ENCODE measurements at places on chromosomes 7 and 10.

DNA sequence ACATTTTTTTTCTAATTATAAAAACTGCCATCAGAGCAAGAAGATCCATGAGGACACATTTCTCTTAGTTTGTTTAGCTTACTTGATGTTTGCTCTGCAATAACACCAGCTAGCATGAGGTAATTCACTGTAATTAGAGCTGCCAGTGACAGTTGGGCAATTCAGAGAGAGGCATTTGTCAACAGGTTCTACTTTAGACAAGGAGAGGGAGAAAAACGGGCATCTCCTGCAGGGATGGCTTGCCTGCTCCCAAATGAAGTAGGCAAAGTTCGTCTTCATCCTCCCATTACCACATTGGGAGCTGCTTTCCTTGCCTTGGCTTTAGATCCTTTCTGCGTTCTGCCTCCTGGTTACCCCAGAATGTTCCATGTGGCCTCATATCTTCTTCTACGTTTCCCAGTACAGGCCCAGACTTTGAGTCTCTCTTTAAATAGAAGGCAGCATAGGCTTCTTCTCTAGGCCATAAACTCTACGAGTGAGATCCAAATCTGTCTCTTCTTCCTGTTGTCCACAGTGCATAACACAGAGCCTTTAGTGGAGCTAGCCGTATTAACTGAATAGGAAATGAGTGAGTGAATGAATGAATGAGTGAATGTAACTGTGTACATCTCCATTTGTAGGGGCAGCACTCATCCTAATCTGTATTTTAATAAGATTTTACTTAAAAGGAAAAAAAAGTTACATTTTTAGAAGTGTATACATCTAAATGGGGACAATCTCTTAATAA, 21.2 kb downstream of the ASB15 start:
- DNase-seq = no peak

GRCh38 chr10:51241461-51241860, 167.2 kb downstream of the PRKG1 start:
- no peak for DNase-seq

DNA sequence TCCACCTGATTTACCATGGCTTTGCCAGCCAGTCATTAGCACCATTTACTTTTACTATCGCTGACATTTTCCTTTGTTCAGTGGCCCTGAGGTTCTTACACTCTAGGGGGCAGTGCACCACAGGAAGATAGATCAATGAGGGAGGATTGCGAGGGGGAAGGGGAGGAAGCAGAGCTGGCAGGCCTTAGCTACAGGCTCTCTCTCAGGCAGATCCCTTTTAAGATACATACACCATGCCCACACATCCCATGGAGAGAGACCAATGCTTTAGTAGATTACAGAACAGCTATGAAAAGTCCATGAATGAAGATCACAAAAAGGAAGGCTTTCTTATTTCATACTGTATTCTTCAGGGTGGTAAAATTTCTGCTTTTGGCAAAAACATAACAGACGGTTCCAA, 47.4 kb downstream of the DENND11 start:
- peak; percentile 23 for DNase-seq

- no peak for DNase-seq
Observed at GRCh38 chr10:97921581-97922021, 72.0 kb downstream of the GOLGA7B start.

DNA sequence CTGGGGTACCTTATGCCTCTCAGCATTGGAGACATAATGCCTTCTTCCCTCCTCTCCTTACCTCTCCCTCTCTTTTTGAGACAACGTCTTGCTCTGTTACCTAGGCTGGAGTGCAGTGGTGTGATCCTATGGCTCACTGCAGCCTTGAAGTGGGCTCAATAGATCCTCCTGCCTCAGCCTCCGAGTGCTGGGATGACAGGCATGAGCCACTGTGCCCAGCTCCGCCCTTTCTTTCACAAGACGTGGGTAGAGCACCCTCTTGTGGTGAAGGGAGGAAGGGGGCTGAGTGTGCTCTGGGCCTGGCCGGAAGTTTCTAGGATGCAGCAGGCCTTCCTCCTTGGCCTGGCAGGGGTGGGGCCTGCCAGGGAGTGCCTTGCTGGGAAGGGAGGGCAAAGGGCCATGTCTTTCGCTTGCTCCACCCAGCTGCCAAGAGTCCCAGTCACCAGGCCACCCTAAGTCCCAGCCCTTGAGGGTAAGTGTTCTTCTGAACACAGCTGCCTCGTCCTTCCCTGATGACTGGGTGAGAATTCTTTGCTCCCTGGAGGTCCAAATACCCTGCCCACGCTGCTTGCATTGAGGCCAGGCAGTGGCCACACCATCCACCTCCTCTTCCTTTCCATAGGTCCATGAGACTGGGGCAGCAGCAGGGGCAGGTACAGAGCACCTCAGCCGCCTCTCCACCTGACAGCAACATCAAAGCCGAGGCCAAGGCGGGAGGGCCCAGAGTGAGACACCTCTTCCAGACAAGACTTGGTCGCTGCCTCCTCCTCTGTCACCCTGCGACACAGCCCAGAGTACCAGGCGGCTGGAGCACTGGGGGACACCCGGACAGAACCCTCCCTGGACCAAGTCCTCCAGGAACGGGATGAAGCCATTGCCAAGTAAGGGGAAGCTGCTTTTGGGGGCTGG, 3.7 kb downstream of the ABHD11 start:
- peak; percentile 67 for DNase-seq

DNA sequence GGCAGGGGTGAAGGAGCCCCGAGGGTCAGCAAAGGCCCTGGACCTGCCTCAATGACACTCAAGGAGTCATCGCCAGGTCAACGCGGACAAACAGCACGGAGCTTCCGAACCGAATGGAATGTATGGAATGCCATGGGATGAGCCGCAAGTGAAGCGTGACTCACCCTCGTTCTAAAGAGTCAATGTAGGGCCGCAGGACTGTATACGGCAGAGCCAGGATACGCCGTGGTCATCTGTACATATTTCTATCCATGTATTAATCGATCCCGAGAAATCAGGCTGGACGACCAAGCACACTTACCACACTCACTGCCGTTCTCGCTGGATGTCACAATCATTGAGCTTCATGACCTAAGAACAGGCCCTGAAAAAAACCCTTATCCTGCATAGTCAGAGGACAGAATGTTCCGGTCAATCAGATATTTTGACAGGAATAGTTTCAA, 4.3 kb downstream of the SNX8 start:
- no peak for DNase-seq

DNA sequence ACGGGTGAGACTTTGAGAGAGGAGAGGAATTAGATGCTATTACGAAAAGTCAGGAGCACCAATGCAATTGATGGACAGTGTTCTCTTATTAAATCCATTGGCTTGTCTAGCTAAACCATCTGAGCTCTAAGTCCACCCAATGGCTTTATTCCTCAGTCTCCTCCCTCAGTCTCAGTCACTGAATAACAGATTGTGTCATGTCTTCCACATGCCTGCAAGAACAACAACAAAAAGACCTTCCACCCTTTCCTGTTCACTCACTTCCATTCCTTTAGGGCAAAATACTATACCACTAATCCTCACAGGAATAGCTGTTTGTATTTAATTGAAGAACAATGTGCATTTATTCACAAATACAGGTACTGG, 154.8 kb upstream of the LAMB4 start:
- no peak for DNase-seq

DNA sequence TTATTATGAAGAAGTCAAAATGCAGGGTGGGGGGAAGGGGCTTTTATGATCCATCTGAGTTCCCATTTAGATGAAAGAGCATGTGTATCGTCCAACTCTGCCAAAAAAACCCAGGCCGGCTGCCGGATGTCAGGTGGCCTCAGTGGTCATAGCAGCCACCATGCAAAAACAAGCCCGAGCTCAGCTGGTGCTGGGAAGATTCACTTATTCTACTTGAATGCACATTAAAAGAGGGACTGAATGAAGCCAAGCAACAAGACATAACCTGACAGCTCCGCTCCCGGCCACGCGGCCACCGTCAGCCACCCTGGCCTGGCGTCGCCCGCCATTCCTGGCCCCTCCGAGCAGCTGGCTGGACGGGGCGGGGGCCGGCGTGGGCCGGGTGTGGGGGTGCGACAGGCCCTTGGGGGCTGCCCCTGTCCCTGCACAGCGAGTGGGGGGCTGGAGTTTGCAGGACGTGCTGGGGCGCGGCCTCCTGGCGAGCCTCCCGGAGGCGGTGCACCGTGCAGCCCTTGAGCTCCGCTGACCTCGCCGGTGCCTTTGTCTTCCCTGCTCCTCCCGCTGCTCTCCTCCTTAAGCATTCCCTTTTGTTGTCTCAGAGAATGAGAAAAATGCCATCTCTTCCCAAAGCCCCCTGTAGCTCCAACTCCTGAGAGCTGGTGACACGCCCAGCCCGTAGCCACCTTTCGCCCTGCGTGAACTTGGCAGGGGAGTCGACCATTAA, 67.8 kb downstream of the EBF3 start:
- DNase-seq = no peak

- DNase-seq = no peak
Observed at GRCh38 chr7:2785071-2785500, 59.0 kb downstream of the GNA12 start.

GRCh38 chr7:69800495-69800894, 202.2 kb downstream of the AUTS2 start:
- no peak for DNase-seq

GRCh38 chr10:113026679-113027078, 76.6 kb downstream of the TCF7L2 start:
- DNase-seq = no peak

- no peak for DNase-seq
Observed at GRCh38 chr7:102230593-102230992, 56.1 kb upstream of the SH2B2 start.

- DNase-seq = no peak
Observed at GRCh38 chr7:135653340-135654080, 8.8 kb upstream of the STMP1 start.

DNA sequence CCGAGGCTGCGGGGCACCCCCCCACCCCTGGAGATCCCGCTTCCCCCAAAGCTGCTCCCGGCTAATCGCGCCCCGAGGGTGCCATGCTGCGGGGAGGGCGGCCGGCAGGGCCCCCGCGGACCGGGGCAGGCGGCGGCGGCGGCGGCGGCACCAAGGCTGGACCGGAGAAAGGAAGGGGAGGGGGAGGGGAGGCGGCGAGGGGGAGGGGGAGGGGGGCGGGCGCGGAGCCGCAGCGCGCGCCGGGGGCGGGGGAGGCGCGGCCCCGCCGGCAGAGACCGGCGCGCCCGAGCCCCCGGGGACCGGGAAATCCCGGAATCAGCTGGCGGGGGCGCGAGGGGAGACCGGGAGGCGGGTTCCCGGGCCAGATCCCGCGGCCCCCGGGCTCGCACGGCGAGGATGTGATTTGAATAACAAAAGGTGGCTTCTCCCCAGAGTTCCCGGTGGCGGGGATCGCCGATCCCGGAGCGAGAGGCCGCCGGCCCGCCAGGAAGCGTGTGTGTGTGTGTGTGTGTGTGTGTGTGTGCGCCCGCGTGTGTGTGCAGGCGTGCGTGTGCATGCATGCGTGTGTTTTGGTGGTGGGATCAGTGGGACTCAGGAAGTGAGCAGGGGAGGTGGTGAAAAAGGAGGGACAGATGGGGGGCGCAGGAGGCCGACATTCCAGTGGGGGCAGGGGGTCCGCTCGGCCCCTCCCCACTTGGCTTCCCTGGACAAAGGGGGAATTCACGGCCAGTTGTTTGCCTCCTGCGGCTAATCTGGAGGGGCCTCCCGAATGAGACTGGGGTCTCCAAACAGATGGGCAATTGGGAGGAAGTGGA, 99.5 kb downstream of the HIP1 start:
- peak; percentile 3 for DNase-seq

GRCh38 chr10:108454224-108454623, 1289.7 kb upstream of the SORCS1 start:
- no peak for DNase-seq

- DNase-seq = no peak
Observed at GRCh38 chr10:114906981-114907380, 31.0 kb upstream of the TRUB1 start.

DNA sequence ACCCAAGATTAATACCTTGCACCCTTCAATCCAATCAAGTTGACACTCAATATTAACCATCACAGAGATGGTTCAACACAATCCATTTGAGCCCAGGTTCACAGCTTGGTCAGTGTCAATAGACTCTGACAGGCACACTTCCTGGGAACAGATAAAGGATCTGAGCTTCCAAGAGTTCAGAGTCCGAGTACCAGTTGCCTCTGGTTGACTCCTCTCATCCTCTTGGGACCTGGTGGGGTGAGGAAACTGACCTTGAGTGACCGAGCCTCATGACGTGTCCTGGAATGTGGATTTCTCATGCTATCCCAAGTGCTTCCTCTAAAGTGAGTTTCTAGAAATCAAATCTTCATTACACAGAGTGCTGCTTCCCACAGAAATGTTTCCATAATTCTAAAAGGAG, 162.0 kb downstream of the CYP26A1 start:
- no peak for DNase-seq

GRCh38 chr7:73515178-73515577, 6.9 kb downstream of the BAZ1B start:
- no peak for DNase-seq

DNA sequence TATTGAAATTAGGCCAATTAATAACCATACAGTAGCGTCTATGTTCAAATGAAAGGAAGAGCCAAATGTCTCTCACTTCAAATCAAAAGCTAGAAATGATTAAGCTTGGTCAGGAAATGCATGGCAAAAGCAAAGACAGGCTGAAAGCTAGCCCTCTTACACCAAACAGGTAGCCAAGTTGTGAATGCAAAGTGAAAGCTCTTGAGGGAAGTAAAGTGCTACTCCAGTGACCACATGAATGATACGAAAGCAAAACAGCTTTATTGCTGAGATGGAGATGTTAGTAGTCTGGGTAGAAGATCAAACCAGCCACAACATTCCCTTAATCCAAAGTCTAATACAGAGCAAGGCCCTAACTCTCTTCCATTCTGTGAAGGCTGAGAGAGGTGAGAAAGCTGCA, 123.8 kb downstream of the TEX36 start:
- DNase-seq = no peak

DNA sequence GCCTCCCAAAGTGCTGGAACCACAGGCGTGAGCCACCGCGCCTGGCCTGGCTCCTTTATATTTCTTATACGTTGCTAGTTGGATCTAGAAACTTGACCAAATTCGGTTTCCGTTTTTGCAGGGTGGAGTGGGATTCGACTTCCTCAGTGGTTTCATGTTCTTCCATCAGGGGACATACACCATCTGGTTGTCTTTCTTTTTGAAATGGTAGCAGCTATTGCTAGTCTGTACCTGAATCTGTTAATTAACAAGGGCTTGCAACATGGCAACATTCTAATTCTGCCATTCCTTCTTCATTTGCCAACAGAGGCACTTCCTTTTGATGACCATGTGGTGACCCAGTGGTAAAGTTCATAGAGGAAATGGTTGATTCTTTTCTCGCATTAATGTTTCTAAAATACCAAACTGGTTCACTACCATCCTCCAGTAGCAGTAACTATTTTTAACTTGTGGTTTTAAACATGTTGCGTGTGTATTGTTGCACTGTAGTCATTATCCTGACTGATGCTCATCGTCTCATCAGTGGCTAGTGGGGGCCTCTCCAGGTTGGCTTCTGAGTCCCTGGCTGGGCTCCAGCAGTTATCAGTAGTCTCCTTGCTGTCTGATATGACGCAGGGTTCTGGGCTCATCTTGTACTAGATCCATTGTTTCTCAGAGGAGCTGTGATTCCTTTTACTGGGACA, 159.2 kb downstream of the RGS10 start:
- DNase-seq = no peak

- no peak for DNase-seq
Observed at GRCh38 chr10:78594559-78595268, 474.1 kb upstream of the ZMIZ1 start.

All from stimulated activated CD8-positive, alpha-beta memory T cell treated with anti-CD3 and anti-CD28 coated beads, Interleukin-4, amount 100 ng/mL, for 24 hours (primary cell).